ENCODE measurements at places on chromosomes 5 and 9.

- DNase-seq = peak; percentile 80
Observed at GRCh38 chr5:174482607-174483024, 241.8 kb upstream of the MSX2 start.

DNA sequence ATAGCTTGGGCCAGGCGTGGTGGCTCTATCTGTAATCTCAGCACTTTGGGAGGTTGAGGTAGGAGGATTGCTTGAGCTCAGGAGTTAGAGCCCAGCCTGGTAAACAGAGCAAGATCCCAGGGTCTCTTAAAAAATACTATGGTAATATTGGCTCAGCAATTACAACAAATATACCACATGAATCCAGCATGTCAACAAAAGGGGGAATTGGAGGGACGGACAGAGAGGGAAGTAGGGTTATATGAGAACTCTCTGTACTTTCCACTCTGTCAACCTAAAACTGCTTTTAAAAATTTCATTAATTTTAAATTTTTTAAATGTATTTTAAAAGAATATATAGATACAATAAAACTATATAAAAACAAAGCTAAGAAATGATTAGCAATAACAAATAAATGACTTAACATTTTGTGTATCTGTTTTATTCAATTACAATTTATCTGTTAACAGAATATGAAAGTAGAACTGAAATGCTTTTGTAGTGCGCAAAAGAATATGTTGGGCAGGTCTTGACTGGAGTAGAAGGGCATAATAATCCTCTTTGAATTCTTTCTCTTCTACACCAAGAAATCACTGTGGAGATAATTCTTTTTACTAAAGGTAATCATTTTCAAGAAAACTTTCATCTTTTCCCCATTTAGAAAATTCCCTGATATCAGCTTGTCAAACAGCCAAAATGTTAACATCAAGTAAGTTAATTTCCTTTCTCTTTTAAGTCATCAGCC is 12.9 kb upstream of the CDC42SE2 start:
- DNase-seq = no peak

GRCh38 chr9:107732781-107733522 is 243.4 kb upstream of the KLF4 start:
- no peak for DNase-seq

DNA sequence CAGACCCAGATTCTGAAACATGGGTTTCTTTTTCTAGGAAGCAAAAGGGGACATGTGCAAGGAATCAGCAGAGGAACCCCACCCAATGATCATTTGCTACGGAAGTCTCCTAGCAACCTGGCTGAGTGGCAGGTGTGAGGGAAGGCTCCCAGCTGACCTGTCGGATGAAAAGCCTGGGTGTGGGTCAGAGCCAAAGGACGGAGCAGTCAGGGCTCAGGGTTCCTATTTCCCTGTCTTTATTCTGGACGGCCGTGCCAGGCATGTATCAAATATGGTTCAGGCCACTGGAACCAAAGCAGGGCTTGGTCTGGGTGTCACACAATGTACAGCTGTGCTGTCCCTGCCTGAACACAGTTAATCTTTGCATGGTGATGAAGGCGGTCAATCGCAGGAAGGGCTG is 20.1 kb downstream of the STK10 start:
- no peak for DNase-seq

GRCh38 chr5:15233566-15233965 is 266.4 kb upstream of the FBXL7 start:
- DNase-seq = no peak

DNA sequence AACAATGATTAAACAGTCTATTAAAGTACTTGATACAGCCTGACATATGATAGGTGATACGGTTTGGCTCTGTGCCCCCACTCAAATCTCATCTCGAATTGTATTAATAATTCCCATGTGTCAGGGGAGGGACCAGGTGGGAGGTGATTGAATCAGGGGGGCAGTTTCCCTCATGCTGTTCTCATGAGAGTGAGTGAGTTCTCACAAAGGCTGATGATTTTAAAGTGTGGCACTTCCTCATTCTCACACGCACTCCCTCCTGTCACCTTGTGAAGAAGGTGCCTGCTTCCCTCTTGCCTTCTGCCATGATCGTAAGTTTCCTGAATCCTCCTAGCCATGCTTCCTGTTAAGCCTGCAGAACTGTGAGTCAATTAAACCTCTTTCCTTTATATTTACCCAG is 40.1 kb upstream of the TARS1 start:
- no peak for DNase-seq

- no peak for DNase-seq
Observed at GRCh38 chr5:76169146-76169905, 86.1 kb downstream of the SV2C start.

- DNase-seq = no peak
Observed at GRCh38 chr9:136103651-136104487, 8.8 kb upstream of the NACC2 start.

DNA sequence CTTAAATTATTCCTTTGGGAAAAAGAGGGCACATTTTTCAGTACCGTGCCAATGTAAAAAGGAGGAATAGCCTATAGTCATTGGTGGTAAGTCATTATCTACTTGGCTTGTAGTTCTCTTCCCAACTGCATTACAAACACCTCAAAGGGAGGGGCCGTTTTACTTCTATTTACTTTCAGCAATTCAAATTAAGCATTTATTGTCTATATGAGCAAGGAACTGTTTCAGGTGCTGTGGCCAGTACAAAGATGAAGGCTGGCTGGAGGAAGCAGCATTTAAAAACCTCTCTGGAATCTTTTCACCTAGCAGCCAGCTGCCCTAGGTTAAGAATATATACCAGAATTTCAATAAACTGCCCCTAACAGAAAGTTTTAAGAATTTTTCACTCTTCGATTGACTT is 48.9 kb downstream of the SEMA6A start:
- DNase-seq = no peak

All from T47D (cell line).